ENCODE measurements at places on chromosomes 3 and 15. TPM values are rescaled to one million over a fixed set of nuclear protein-coding genes. Genes with fewer than 3 reads are reported as not detected.

NPAP1 gene
- 0.34 TPM for total RNA-seq

MUC20 gene
- 15.7 TPM for total RNA-seq

ARHGEF26 gene
- 45.5 TPM for total RNA-seq

SLC2A2 gene
- 0.12 TPM for total RNA-seq

ABI3BP gene
- total RNA-seq: 86.7 TPM

SMAD6 gene
- 62.3 TPM for total RNA-seq

PLCL2 gene
- total RNA-seq: 16.7 TPM

TAMM41 gene
- total RNA-seq: 20.6 TPM

NGRN gene
- 89.2 TPM for total RNA-seq

CYP8B1 gene
- not detected for total RNA-seq

GOLGA8S gene
- 0.40 TPM for total RNA-seq

NXPE3 gene
- total RNA-seq: 14.2 TPM

TRH gene
- not detected for total RNA-seq

RASGRF1 gene
- 71.2 TPM for total RNA-seq

FAM3D gene
- total RNA-seq: 3.2 TPM

PARP15 gene
- total RNA-seq: 4.4 TPM

RHCG gene
- total RNA-seq: 0.17 TPM

CORO2B gene
- 5.9 TPM for total RNA-seq

GP9 gene
- total RNA-seq: 0.40 TPM

B3GNT5 gene
- 28.1 TPM for total RNA-seq

TM6SF1 gene
- 15.8 TPM for total RNA-seq

SLC22A14 gene
- total RNA-seq: not detected

APBA2 gene
- 18.3 TPM for total RNA-seq

TRIM42 gene
- total RNA-seq: not detected

TEX264 gene
- 36.1 TPM for total RNA-seq

OXSR1 gene
- total RNA-seq: 38.9 TPM

Data from lung (tissue), 17 donors.